Amniotic stem cell (primary cell): ENCODE measurements at places on chromosomes 11 and 22.
A peak's percentile ranks its signal among the peaks of the same experiment; 100 is the strongest.

- no peak for DNase-seq
These were observed 356.2 kb downstream of the METTL15 start for GRCh38 chr11:28464252-28464867.

DNA sequence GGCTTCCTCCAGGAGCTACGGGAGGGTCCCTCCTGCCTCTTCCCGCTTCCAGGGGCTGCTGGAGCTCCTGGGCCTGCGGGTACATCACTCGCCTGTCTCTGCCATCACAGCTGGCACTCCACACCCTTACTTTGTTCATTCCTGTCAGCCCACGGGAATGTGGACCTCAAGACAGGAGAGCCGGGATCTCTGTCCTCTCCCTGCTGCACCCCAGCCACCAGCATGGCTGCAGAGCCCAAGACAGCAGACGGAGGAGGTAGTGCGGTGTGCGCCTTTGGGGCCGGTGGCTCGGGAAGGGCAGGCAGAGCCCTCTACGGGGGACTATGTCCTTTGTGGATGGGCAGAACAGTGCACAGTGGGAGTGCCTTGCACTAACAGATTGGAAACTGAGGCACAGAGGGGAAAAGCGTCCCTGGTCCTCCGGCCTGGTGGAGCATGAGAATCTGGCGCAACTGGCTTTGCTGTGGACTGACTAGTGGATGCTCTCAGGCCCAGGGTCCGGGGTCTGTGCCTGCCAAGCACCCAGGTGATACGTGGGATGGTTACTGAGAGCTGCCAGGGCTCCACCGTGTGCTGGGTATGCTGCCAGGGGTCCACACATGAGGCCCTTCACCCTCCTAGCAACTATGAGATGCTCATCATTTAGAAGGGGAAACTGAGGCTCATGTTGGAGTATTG is 47.3 kb downstream of the IGF2 start:
- DNase-seq: no peak

DNA sequence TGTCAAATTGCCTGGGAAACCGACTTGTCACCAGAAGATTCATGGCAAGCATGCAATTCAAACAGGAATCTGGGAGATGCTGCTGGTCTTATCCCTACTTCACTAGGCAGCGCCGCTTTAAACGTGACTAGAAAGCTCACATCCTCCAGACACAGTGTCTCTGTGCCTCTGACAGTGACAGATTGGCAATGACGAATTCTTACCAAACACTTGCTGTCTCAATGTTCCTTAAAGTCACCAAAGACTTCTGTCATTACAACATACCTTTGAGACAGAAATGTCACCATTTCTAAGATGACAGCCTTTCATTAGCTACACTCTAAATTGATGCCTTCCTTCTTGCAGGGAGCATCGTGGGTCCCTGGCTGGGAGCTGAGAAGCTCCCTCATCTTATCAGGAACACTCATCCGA is 197.8 kb downstream of the CWF19L2 start:
- no peak for DNase-seq

DNA sequence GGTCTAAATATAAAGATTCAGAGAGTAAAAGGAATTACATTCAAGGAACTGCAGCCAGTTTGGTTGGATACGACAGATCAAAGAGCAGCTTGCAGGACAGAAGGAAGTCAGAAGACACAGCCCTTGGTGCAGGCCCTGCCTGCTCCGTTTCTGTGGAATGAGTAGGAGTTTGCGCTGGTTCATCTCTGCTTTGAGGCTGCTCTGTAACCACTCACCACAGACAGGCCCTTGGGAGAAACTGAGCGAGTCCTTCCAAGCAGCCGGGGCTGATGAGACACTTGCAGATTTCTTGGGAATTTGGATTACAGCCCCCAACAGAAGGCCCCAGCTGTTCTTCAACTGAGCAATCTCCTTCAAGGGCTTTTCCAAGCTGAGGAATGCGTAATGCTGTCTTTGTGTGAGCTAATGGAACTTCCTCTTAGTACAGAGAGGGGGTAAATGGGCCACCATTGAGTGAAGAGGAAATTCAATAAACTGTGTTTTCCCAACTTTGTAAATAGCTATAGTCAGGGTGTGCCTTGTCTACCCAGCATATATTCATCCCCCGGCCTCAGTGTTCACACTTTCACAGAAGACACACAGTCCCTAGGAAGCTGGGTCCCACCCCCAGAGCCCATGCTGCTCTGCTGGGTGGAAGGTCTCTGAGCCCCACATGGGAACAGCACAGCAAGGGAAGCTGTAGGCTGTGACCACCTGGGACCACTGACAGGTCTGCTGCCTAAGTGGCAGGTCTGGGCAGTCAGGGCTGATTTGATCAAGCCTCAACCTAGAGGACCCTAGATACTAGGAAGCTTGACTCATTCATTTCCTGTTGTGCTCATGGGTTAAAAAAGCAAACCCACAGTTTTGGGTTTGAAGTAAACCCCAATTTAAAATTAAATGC is 16.6 kb downstream of the IL10RA start:
- no peak for DNase-seq

DNA sequence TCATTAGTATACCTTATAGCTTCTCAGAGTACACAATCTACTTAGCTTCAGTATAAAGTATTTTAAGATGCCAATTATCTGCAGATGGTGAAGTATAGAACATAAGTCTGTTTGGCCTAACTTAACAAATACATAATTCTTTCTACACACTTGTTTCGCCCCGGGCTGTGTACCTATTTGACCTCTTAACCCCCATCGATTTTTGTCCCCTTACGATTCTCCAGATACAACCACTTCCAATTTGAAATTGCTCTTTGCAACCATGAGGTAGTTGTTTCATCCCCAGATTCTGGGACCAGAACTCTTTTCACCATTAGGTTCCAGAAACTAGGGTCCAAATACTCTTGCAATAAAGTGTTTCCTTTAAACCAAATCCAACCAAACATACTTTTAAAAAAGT is 10.0 kb upstream of the UPB1 start:
- no peak for DNase-seq

DNA sequence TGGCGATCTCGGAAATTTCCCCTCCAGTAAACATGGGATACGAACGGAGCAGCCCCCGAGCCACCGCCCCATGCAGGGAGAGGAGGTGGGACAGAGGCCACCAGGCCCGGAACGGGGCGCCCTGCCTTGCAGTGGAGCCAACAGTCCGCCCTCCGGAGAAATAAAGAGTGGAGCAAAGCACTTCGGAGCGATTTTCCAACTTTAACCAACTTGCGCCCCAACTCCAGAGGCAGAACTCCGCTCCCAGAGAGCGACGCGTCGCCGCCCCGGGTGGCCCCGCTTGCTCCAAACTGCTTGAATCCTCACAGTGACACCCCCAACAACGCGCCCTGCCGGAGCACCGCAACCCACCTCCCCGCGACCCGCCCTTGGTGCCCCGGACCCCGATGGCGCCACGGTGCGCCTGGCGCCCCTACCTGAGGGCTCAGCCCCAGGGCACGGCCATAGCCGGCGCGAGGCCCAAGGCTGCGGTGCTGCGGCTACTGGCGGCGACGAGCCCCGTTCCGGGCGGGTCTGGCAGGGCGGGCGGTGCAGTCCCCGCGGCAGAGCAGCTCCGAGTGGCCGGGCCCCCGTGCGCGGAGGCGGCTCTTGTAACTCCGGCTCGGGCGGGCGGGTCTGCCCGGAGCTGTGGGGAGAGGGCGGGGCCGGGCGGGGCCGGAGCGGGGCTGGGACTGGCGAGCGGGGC is at the start of gene AHNAK:
AHNAK (minus strand) TSS at position 563 of the 685 bp plus-strand sequence. CDS start 10,708 bp downstream, outside the sequence.
- peak; percentile 53 for DNase-seq

- DNase-seq: no peak
These were observed 22.4 kb upstream of the LRRC32 start for GRCh38 chr11:76692956-76693355.

GRCh38 chr22:43854786-43855271 is 7.5 kb downstream of the SULT4A1 start:
- no peak for DNase-seq

- DNase-seq: no peak
These were observed 392.2 kb upstream of the CCDC179 start for GRCh38 chr11:23252426-23252825.

DNA sequence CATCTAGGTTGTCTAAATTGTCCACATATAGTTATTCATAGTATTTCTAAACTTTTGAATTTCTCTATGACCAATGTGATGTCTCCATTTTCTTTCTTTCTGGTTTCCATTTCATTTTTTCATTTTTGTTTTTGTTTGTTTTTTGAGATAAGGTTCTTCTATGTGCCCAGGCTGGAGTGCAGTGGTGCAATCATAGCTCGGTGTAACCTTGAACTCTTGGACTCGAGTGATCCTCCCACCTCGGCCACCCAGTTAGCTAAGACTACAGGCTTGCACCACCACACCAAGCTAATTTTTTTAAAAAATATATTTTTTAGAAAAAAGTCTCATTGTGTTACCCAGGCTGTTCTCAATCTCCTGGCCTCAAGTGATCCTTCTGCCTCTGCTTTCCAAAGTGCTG is 8.2 kb downstream of the GSTT4 start:
- no peak for DNase-seq

DNA sequence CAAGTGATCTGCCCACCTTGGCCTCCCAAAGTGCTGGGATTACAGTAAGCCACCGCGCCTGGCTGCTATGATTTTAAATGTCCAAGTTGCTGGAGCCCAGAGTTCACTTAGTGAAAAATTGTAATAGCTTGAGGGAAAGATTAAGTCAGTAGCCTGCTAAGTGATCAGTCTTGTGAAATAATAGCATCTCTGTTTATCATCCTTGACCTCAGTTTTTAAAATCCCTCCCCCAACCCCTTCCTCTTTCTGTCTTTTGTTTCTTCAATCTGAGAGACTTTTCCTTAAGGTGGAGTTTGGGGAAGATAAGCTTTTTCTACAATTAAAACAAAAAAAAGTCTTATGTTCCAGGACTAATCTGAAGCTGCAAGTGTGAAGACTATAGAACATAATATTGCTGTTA is 6.4 kb downstream of the HIPK3 start:
- no peak for DNase-seq

- DNase-seq: peak; percentile 92
These were observed at the start of gene TNRC6B for GRCh38 chr22:40177738-40178416. TNRC6B (plus strand) TSS chr22:40177925; CDS start chr22:40178136, 211 bp downstream.

- no peak for DNase-seq
These were observed 14.5 kb downstream of the THOC5 start for GRCh38 chr22:29539105-29539504.

DNA sequence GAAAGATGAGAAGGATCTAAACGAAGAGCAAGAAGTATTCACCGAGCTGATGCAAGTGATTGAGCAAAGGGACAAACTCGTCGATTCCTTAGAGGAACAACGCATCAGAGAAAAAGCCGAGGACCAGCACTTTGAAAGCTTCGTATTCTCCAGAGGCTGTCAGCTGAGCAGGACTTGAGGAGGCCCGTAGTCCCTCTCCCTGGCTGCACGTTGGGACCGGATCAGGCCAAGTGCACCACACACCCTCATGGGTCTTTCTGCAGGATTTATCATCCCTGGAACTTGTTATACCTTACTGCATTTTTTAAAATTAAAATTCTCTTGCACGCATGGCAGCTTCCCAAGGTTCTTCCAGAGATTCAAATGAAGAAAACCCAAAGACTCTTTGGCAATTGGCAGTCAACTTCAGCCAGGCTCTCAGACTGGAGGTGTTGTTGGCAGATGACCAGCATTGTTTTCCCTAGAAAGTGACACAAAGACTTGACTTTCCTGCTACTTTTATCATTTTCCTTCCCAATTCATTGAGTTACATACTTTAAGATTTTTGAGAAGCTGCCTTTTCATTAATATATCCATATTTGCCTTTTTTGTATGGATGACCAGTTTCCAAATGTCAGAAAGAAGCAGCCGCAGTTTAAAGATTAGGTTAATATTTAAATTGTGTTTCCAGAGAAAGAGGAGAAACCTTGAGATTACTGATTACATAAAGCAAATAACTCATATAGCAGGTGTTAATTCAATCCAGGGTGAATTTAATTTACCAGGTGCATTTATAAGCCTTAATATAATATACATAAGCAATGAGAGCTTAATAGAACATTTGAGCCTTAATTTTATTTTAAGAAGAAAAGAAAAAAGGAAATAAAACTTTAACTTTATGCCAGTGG is 18.8 kb upstream of the PARVA start:
- no peak for DNase-seq

GRCh38 chr22:44050766-44051355 is 26.8 kb downstream of the PARVB start:
- DNase-seq: no peak

DNA sequence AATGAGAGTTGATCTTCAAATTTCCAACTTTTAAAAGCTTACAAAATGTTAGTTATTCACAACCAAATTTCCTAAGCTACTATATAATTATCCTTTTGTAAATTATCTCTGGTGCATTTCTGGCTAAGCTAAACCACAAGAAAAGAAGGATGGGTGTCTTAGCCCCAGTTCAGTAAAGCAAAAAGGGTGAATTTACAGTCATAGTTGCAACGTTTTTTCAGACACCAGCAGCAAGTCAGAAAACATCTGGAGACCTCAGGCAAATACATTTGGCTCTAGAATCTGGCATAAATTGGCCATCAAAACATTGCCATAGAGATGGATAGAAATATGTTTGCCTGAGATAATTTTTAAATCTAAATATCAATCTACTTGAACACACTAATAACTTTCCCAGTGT is 257.0 kb downstream of the GUCY1A2 start:
- DNase-seq: no peak

DNA sequence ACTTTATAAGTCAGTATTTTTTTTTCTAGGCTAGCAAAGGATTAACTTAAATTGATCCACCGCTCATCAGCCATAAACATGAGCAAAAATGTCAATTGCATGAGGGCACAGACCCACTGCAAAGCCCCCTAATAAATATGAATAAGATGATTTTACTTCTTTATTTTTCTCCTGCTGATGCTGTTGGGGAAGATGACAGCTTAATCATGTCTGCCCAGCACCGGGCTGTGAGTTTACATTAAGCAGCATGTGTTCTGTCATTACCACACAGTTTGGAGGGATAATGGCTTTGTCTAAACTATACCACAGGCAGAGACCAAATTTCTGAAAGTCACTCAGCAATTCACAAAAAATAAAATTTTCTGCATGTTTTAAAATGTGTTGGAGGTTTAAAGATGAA is 346.3 kb downstream of the LRRC4C start:
- DNase-seq: no peak
